ENCODE measurements at places on chromosomes 1 and 21.

DNA sequence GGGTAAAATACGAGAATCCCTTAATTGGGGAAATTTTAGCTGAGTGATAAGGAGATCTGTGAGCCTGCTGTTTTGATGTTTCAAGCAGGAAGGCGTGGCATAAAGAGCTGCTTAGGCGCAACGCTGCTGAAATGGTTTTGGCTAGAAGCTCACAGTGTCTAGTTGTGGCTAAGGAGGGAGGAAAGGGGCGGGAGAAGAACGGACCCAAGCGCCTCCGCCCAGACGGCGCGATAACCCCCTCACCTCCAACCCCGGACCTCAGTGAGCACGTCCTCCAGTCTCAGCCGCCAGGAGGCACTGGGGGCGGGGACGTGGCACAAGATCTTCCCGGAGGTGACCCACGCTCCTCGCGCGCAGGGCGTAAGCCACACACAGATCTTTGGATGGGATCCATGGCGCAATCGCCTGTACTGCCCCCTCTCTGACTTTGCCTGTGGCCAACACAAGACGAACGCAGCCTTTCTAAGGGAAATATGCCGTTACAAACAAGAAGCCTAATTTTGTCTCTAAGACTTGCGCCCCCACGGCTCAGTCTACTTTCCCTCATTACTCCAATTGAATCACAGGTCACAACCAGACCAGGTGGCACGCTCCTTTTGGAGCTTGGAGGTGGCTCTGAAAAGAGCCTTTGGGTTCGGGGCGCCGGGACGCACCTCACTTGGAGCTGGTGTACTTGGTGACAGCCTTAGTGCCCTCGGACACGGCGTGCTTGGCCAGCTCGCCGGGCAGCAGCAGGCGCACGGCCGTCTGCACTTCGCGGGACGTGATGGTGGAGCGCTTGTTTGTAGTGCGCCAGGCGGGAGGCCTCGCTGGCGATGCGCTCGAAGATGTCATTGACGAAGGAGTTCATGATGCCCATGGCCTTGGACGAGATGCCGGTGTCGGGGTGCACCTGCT lies 23.4 kb upstream of the RNF187 start:
- DNase-seq: peak; percentile 28

DNA sequence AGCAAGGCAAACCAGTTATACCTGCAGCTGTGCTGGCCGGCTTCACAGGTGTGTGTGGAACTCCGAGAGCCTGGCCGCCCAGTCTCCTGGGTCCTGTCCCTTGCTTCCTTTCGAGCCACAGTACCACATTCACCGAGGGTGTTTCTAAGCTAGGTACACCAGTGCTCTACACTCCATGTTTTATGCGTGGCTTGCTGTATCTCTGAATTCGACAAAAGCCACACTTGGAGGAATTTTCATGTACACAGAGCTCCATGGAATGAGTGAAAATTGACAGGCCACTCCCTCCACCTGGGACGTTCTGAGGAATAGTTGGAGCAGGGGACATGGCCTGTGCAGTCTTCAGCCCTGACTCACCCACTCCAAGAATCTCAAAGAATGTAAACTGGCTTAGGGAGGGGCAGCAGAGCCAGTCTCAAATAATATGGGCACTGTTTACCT lies 14.0 kb downstream of the ETS2 start:
- no peak for DNase-seq

GRCh38 chr1:27876341-27877114 lies 4.2 kb downstream of the THEMIS2 start:
- DNase-seq: no peak

- no peak for DNase-seq
These were observed 485 bp downstream of the SIPA1L2 start for GRCh38 chr1:232629250-232630046.

DNA sequence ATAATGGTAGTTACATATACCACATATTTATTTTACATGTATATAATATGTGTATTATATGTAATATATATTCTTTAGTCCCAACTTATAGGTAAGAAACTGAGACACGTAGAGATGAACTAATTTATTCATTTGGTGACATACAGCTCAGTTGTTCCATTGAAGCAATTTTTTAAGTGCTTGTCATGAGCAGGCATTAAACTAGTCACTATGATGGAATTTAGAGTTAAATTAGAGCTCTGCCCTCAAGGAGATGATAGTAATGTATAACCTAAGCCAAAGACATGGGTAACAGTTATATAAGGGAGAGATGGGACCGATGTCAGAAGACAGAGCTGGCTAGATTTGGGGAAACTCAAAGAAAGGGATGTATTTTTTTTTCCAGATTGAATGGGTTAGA lies 83.0 kb downstream of the ST6GALNAC5 start:
- no peak for DNase-seq

DNA sequence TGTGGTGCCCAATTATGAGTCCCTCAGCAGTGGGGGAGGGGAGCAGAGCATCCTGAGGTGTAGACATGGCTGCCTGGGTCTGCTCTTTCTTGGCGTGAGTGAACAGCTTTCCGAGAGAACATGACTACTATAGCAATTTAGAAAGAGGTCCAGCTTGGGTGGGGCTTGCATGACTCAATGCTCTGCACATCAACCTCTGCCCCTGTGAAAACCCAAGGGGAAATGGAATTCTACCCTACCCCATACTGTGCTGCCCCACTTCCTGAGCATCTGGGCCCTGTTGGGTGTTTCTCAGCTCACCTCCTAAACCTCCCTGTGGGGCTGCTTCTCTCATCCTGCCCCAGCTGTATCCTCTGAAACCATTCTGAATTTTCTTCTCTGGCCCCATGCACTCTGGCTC lies 8.2 kb upstream of the AZIN2 start:
- no peak for DNase-seq

DNA sequence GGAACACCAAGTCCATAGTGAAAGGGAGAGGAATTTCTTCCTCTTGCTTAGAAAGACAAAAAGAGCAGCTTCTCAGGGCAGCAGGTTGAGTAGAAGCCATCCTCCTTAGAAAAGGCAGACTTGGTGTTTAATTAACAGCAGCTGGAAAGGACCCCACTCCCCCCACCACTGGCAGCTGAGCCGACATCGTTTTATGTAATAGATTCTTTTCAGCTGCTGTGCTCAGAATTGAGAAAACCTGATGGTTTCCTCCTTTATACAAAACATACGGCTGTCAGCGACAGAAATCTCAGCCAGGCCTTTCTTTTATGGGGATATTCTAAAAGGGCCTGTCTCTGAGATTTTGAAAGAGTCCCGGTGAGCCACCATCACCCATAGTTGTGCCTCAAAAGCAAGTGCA lies 49.9 kb downstream of the MAN1C1 start:
- no peak for DNase-seq

DNA sequence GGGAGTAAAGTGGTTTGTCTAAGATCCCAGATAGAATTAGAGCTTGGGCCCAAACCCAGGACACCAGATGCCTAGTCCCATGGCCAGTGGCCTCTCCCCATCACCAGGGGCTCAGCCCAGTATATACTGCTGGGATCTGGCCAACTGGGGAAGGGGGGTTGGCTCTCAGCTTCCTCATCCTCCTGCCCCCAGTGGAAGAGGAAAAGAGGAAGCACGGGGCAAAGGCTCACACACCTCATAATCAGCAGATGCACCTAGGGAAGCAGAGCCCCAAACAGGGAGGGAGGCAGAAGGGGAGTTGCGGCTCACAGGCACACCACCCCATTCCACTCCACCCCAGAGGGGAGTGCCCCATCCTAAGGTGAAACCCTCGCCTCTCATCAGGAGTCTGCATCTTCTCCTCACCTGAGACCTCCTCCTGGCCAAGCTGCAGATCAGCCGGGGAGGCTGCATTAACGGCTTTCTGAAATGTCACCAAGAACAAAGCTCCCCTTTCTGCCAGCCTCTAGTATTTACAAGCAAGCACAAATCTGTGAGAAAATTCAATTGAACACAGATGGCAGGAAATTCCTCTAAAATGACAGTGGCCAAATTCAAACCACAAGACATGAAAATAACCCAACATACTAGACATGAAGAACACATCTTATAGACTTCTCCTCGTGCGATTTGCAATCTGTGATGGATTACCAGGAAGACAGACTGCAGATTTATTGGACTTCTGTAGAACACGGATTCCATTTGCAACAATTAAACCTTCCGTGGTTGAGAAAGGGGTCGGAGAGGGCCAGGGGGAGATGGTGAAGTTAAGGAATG lies 82.8 kb downstream of the GLIS1 start:
- no peak for DNase-seq

- no peak for DNase-seq
These were observed 25.2 kb upstream of the PRRC2C start for GRCh38 chr1:171460018-171460620.

- DNase-seq: no peak
These were observed 4.2 kb downstream of the SH2D2A start for GRCh38 chr1:156812293-156812990.

DNA sequence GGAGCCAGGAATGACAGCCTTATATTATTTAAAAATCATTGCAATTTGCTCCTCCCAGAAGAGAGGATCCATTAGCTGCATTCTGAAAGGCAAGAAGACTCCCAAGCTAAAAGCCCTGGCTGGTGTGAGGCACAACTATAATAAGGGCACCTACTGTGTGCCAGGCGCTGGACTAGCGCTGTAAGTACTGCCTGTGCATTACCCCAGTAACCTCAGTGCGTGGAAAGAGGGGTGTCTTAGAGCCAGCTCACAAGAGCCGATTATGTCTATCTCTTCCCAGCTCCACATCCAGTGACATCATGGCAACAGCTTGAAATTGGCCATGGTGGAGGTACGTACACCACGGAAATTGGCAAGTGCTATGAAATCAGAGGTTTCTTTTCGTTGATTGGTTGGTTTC lies 141.7 kb upstream of the IRF2BP2 start:
- DNase-seq: no peak

GRCh38 chr1:29824511-29825273 lies 588.4 kb downstream of the PTPRU start:
- DNase-seq: no peak

GRCh38 chr1:211260141-211261107 lies 1.3 kb downstream of the RCOR3 start:
- DNase-seq: peak; percentile 51

DNA sequence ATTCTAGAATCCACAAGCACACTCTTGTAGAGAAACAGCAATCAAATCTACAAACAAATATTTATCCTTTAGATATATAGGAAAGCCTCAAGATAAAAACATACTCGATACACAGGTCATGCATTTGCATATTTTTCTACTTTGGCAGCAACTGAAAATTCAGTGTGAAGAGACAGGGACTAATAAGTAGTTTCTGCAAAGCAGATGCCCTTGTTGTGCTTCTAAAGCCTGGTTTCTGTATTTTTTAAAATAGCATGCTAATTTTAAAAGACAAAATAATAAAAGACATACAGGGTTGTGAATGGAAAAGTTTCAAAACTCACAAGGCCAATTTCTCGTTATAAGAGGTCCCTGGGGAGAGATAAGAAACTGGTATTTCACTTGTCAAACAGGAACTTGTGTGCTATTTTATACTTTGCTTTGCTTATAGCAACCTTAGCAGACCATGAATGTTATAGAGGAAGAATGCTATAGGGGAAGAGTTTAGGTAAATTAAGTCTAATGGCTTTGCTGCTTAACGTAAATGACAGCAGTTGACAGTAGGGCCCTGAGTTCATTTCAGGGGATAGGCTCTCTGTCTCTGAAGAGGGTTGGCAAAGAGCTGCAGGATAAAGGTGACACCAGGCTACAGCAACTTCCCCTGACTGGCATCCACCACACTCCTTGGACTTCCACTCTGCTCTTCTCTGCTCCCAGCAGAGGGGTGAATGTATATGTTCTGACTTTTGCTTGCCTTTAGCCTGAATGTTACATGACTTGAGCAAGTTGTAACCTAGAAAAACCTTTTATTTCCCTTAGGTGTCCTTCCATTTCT lies 9.4 kb upstream of the RGS13 start:
- no peak for DNase-seq

DNA sequence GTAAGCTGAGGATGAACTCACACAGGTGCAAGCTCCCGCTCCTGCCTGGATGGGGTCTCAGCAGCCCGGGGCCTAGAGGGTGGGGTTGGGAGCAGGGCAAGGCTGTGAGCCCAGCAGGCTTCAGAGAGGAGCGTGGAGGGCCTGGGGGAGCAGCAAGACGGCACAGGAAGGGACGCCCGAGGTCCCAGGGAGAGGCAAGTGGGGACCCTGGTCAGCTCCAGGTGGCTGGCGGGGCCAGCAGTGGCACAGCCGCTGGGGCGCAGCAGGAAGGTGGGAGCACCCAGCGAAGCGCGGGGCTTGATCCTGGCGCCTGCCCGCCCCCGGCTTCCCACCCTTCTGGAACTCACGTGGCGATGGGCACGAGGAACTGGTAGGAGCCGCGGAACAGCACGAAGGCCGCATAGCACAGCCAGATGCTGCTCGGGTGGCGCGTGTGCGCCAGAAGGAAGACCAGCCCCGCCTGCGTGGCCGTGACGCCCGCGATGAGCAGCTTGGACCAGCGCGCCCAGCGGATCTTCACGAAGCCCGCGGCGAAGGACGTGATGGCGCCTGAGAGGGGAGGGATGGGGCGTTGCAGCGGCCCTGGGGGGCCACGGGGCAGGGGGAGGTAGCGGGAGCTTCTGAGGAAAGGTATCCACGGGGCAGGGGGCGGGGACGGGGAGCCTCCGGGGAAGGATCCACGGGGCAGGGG lies 11.7 kb downstream of the SLC19A1 start:
- no peak for DNase-seq

DNA sequence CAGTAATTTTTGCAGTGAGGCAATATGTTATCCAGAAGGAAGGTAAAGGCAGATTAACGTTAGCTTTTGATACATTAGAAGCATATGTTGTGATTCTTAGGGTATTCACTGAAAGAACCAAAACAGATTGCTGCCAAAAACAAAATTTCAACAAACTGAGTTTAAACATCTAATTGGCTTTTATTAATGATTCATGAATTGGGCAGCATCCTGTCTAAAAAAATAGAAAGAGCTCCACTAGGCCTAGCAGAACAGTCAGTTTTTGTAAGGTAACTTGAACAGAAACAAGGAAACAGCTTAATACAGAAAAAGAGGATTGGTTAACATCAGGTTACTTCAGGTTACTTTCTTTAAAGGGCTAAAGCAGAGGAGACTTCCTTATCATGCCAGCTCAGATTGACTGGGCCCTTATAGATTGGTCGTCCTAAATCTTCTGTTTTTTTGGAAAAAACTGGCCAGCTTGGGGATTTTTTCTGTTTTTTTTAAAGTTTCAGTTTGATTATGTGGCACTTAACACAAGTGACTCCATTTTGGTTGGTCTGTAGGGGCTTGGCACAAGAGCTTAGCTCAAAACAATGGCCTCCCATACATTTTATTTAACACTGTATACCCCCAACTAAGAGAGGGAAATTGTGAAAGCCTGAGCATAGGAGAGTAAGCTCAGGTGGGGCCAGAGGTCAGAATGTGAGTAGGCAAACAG lies 36.8 kb upstream of the GALNT2 start:
- DNase-seq: no peak

DNA sequence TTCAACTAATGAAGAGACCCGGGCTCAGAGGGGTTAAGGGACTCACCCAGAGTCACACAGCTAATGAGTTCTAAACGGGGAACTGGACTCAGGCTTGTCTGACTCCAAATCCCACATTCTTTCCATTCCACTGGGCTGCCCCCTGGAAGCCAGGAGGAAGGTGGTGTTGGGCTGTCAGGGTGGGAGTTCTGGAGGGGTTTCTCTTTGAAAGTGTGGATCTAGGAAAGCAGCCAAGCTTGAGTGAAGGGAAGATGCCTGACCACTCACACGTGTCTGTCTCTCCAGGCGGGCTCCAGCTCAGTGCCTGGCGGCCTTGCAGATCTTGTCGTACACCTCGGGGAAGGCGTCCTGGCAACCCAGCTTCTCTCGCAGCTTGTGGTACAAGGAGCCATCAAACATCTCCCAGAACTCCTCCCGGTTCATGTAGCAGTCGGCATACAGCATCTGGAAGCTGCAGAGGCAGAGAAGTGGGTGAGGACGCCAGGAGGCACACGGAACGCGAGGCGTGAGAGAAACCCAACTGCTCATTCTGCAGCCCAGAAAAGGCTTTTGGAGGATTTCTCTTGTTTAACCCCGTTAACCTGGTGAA lies 35.0 kb downstream of the DHCR24 start:
- no peak for DNase-seq

Measured in stimulated activated CD4-positive, alpha-beta T cell treated with anti-CD3 and anti-CD28 coated beads, Interleukin-4, amount 100 ng/mL, for 4 hours (primary cell).